ENCODE measurements at places on chromosomes 6 and 20.

GRCh38 chr20:52191916-52192718 is 538 bp upstream of the ZFP64 start:
- peak; percentile 65 for DNase-seq

DNA sequence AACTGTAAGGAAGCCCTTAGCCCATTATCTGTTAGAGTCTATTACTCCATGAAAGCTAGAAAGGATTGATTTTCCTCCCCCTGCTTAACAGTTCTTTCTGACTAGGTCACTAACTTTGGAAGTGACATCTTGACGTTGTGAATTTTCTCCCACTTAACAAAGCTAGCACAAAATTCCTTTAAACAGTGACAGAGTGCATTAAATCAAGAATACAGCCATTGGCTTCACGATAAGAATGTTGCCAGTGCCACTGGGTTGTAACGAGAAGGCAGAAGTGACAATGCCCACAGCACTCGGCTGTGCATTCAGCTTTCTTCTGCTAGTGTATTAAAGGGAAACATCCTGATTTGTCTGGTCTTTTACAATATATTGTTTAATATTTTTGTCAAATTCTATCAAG is 182.7 kb upstream of the DTNBP1 start:
- DNase-seq: no peak

DNA sequence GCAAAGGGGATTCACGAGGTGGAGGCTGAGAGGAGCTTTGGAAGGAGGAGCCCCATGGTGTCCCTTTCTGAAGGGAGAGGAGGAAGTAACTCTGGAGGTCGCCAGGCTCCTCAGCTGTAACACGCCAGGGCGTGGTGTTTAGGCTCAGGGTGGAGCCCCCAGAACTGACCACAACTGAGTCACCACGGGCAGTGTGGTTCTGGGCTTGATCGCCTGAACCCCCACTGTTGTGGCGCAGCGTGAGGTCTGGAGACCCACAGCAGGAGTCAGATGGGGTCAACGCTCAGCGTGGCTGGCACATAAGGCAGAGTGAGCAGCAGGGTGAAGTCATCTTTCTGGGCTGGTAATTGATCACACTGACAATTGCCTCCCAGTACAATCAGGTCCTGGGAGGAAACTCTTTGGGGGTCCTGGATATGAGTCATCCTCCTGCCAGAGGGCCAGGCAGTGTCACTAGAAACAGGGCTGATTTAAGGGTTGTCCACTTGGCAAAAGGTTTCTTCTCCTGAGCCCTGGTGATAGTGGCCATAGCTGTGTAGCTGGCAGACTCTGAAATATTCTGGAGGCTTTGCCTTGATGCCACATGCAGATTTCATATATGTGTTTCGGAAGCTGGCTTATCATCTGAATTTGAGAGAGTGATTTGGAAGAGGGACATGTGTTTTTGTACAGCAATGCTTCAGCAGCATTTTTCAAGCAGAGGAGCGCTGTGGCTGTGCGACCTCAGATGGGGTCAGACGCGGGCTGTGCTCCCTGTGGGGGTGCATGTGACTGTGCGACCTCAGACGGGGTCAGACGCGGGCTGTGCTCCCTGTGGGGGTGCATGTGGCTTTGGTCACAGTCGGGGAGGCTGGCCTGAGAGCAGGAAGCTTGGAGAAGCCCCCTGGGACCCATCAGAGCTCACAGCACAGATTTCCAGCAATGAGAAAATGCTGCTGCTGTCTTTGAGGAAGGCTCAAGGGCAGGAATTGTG is 50.0 kb downstream of the SYNJ2 start:
- no peak for DNase-seq

- no peak for DNase-seq
Measured at GRCh38 chr6:73830119-73830518, 134.1 kb downstream of the CD109 start.

DNA sequence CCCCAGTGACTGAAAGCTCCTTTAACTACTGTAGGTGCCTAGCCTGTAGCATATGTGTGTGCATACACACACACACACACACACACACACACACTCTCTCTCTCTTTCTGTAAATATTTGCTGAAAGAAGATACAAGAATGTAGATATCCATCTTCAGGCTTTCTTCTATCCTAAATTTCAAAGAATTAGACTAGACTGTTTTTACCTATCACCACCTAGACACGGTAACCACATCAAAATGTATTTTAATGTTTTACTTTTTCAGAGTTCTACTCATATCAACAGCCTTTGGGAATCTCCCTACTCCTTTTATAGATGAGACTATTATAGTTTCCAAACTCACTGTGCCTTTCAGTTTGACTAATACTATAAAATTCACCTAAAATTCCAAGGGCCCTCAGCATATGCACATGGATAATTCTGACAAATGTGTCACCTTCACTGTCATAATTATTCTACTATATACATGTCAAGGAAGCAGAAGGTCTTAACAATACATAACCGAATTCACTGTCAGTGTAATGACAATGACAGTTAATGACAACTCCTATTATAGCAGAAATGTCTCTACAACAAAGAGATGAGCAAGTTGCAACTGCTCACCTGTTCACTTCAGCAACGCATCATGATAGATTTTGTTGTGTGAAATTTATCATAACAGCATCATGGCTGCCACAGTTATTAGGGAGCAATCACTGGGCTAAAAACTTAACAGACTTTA is 236.5 kb downstream of the GMPR start:
- DNase-seq: no peak

DNA sequence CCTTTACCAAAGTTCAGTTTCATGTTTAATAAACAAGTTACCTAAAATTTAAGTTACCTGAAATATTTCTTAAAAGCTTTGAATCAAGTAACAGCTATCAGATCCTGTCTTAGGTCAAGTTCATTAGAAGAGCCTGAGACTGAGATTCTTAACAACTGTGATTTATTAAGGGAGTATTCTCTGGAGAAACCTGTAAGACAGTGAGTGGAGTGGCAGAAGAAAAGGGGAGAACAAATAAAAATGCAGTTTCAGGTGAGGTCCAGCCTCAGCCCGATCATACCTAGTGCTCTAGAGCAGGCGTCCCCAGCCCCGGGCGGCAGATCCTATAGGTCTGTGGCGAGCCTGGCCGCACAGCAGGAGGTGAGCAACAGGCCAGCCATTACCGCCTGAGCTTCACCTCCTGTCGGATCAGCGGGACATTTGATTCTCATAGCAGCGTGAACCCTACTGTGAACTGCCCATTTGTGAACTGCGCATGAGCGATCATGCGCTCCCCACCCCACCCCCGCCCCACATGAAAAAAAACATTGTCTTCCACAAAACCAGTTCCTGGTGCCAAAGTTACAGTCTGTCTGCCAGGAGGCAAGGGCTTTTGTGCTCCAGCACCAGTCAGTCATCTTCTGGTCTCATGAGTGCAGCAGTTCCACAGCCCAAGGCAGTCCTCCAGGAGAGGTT is 59.2 kb upstream of the ADGRB3 start:
- DNase-seq: no peak

GRCh38 chr20:16128538-16129106 is 444.6 kb downstream of the KIF16B start:
- no peak for DNase-seq

- DNase-seq: no peak
Measured at GRCh38 chr6:20542927-20543602, 8.8 kb downstream of the CDKAL1 start.
